ENCODE measurements at places on chromosomes 6 and 20.

- no peak for DNase-seq
Measured at GRCh38 chr20:9439806-9440205, 74.6 kb upstream of the LAMP5 start.

DNA sequence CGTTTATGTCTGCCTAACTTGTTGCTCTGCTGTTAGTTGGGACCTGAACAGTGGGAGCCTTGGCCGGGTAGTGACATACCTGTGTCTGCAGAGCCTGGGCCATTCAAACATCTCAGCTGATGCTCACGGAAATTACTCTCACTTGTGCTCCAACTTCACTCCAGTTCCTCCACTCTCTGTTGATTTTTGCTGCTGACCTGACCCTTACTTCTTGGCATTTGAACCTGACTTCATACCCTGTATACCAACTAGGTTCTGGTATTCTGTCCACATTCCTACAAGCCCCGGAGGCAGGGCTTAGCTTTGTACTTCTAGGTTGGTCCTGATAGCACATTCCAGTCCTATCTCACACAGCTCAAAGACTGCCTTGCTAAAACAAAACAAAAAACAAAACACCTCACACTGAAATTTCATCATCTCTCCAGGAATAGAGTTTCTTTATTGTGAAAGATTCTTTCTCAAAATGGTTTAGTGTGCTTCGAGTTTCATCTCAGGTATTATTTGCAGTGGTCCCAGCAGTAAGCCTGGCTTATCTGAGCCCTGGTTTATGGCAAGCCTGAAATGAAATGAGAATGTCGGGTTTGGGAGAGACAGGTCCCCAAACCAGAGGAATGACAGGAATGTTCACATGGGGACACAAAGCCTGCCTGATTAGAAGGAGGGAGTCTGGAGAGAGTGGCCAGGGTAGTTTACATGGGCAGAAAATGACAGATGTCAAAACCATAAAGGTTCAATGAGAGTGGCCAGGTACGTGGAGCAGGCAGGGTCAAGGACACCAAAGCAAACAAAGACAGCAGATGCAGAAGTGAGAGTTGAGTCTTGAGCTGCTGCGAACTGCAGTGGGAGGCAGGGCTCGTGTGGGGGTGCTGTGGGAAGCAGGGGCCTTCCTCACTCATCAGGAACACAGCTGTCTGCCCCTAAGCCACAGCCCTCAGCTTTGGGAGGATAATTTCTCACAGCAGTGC lies 174.2 kb upstream of the HDAC2 start:
- DNase-seq = no peak

- no peak for DNase-seq
Measured at GRCh38 chr20:10828180-10828579, 154.4 kb upstream of the JAG1 start.

- DNase-seq = no peak
Measured at GRCh38 chr6:7270320-7271204, 42.4 kb downstream of the SSR1 start.

DNA sequence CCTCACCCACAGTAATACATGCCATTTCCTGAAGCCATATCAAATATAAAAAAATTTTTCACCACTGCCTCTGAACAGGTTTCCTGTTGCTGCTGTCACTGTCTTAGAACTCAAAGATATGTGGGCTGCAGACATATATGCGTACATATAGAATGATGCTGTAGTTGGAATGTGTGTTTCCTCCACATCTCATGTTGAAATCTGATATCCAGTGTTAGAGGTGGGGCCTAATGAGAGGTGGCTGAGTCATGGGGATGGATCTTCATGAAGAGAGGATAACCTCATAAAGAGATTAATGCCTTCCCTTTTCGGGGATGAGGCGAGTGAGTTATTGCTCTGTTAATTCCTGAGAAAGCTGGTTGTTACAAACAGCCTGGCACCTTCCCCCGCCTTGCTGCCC lies 7.7 kb upstream of the SCP2D1 start:
- no peak for DNase-seq

GRCh38 chr6:92369309-92369708 lies 1050.0 kb downstream of the EPHA7 start:
- DNase-seq = no peak
